ENCODE measurements at places on chromosomes 1 and 21.

GRCh38 chr1:110307239-110307974 is 31.8 kb upstream of the RBM15 start:
- no peak for DNase-seq

DNA sequence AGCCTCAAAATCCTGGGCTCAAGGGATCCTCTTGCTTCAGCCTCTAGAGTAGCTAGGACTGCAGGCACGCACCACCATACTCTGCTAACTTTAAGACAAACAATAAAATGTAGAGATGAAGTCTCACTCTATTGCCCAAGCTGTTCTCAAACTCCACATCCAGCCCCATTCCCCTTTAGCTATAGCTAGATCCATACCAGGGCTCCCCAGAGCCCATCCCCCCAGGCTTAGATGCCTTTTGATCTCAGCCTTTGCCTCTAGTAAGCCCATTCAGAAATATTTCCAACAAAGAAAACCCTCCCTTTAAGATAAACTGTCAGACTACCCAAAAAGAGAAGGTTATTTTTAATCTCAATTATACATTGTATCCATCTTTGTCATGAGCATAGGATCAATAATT is 325.4 kb downstream of the CHRM3 start:
- DNase-seq, result no peak

GRCh38 chr1:64043976-64044375 is 159.4 kb upstream of the UBE2U start:
- no peak for DNase-seq

DNA sequence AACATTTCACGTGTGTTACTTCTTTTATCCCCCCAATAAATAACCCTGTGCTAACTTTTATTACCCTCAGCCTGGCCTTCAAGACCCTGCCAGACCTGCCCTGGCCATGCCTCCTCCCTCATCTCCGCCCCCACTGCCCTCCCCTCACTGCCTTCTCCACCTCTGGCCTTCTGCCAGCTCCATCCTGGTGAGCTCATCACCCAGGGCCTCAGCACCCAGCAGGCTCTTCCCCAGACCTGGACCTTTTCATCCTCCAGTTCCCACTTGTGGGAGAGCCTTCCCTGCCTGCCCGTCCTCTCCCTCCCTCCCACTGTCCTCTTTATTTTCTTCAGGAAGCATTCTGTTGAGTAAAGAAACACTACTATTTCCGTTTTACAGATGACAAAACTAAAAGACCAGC is 72.0 kb downstream of the SLC66A1 start:
- DNase-seq, result no peak

- no peak for DNase-seq
These were observed 7.4 kb upstream of the HAO2 start for GRCh38 chr1:119361205-119361604.

DNA sequence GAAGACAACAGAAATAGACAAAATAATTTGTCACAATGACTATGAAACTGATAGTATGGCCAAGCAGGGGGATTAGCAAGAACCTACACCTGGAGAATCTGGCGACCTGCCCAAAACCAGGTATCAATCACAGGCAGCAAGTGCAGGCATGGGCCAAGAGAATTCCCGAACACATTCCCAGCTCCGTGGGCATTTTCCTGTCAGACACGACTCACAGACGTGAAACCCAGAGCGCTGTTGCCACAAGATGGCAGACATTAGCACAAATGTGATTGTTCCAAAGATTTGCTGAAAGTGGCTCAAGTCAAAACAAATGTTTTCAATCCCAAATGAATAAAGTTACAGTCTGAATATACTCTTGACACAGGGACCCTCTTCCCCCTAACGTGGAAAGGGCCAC is 36.8 kb downstream of the HLCS start:
- DNase-seq, result no peak

GRCh38 chr1:231865331-231865730 is 238.7 kb downstream of the DISC1 start:
- no peak for DNase-seq

- DNase-seq, result no peak
These were observed 105.9 kb downstream of the GPATCH2 start for GRCh38 chr1:217524787-217525520.

DNA sequence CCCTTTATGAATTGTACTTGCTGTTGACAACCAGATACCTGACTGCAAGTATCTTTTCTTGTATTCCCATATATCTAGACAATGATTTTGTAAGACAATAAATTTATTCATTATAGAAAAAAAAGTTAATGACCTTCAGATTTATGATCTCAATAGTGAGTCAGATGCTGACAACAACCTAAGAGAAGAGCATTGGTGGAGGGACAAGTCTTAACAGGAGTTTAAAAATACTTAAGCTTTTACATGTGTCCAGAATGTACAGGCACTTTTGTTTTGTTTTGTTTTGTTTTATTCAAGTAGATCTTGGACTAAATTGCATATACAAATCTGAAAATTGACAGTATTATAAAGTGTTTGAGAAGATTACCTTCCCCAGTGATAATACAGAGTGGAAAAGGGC is 1544.6 kb upstream of the B3GALT2 start:
- no peak for DNase-seq

GRCh38 chr21:46596201-46596600 is 8.7 kb downstream of the S100B start:
- no peak for DNase-seq

DNA sequence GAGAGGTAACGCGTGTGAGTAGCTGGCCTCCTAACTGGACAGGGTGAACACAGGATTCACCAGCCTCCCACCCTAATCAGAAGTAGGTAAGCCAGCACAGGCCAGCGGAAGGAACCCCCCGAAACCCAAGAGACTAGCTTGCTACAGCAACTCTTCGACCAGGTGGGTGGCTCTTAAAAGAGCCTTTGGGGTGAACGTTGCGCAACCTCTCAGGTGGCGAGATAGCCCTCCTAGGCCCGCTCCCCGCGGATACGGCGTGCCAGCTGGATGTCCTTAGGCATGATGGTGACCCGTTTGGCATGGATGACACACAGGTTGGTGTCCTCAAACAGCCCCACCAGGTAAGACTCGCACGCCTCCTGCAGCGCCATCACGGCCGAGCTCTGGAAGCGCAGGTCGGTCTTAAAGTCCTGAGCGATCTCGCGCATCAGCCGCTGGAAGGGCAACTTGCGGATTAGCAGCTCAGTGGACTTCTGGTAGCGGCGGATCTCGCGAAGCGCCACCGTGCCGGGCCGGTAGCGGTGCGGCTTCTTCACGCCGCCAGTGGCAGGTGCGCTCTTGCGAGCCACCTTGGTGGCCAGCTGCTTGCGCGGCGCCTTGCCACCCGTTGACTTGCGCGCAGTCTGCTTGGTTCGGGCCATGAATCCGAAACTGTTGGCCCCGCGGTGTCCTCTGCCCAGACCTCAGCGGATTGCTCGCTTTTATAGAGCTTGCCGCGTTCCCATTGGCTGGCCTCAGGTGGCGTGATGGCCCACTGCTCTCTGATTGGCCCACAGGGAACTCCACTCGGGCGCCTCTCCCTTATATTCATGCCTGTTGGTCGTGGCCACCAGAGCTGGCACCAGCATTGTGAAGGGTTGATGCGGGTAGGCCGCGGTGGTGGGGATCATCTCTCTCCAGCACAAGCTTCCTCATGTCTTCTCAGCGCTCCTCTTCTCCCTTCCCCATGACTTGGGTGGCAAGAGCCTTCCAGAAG is 8.3 kb upstream of the TRIM17 start:
- DNase-seq, result no peak

GRCh38 chr1:2645776-2646175 is 13.0 kb upstream of the MMEL1 start:
- no peak for DNase-seq

DNA sequence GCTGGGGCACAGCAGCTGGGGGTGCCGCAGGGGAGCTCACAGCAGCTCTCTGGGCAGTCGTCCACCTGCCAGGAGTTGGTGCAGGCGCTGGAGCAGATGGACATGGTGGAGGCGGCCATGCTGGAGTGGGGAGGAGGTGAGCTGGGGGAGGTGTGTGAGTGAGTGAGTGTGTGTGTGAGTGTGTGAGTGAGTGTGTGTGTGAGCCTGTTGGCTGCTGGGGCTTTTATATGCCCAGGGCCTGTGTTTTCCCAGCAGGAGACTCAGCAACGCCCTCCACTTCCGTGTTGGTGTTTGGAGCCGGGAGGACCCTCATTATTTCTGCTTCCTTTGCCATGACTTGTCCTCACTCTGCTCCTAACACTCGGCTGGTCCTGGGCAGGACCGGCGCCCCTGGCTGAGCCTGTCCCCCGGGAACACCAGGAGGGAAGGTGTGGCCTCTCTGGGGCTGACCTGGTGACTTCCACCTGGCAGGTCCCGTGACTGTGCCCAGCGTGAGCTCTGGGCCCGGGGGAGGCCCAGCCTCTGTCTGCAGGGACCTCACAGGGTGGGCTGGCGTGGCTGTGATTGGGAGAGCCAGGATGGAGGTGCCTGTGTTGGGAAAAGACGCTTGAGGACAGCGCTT is at the start of gene KRTAP10-2:
Gene KRTAP10-2 (minus strand): TSS at position 166 of the 622 bp plus-strand sequence. CDS start 47 bp downstream, at position 119.
- no peak for DNase-seq

DNA sequence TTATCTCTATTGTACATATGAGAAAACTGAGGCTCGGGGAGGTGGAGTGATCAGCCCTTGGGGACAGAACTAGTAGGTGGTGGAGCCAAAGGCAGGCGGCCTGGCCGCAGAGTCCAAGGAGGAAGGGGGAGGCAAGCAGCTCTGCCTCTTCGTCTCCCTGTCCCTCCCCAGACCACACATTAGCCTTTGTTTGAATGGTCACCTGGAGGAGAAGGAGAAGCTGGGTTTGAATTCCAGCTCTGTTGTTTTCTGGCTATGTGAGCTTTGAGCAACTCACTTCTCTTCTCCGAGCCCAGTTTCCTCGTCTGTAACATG is 21.4 kb upstream of the LAPTM5 start:
- no peak for DNase-seq

DNA sequence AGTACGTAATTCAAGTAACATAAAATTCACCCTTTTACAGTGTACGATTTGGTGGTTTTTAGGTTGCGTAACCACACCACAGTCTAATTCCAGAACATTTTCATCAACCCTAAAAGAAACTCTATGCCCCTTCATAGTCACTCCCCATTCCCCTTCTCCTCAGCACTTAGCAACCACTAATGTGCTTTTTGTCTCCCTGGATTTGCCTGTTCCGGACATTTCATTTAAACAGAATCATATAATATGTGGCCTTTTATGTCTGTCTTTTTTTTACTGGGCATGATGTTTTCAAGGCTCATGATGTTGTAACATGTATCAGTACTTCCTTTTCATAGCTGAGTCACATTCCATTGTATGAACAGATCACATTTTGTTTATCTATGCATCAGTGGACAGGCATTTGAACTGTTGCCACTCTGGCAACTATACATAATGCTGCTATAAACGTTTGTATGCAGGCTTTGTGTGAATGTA is 20.8 kb downstream of the OBSCN start:
- DNase-seq, result no peak

DNA sequence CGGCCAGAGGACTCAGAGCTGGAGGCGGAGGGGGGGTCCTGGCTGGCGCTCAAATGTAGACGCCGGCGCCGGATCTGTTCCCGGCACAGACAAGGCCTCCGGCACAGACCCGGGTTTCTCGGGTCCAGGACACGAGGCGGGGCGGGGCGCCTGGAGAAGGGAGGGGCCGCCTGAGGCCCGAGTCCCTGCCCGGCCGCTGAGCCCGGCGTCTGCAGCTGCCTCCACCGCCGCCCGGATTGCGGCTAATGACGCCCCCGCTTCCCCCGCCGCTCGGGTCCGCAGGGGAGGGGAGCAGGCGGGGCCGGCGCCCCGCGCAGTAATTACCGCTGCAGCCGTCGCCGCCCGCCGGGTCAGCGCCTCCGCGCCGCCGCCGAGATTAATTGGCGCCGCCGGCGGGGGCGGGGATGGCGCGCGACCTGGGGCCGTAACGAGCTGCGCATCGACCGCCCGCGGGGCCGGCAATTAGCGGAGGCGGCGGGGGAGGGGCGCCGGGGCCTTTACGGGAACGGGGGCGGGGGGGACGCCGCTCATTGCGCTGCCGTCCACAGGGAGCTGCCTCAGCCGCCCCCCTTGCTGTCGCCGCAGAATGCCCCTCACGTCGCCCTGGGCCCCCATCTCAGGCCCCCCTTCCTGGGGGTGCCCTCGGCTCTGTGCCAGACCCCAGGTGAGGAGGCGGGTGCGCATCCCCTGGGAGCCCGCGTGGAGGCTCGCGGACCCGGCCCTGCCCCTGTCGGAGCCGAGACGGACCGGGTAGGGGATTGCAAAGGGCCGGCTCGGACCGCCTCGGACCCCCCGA is 17.3 kb downstream of the NOC2L start:
- DNase-seq, result no peak

- no peak for DNase-seq
These were observed 41.7 kb downstream of the ILDR2 start for GRCh38 chr1:166933633-166934032.

DNA sequence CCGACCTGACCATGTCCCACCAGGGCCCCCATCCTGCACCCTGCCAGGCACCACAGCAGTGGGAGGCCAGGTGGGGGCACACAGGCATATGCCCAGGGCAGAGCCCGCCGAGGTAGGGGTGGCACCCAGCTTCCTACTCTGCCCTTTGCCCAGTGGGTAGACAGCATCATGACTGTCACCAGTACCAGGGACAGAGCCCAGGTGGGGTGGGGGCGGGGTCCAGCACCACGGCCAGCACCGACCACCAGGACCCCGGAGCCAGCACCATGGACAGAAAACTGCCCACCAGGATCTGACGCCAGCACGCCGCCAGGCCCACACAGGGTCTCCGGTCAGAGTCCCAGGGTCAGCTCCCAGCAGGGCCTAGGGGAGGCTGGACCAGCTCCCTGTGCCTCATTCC is 3.8 kb downstream of the TAS1R3 start:
- DNase-seq, result no peak

DNA sequence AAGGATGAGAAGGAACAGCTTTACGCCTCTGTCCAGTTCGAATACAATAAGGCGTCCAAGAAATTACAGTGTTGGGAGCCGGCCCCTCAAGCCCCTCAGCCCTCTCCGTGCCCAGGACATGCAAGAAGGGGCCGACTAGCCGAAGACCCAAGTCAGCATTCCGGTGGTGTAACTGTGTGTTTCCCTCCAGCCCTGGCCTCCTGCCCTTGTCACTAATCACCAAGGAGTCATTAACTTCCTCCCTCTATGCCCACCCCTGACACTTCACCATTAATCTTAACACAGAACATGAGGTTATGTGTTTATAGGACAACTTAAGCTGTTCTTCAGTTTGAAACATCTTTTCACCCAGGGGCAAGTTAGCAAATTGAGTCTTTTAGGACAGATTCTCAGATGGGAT is 16.4 kb upstream of the C4BPB start:
- no peak for DNase-seq

- DNase-seq, result no peak
These were observed 287.0 kb upstream of the ESRRG start for GRCh38 chr1:217010253-217010652.

DNA sequence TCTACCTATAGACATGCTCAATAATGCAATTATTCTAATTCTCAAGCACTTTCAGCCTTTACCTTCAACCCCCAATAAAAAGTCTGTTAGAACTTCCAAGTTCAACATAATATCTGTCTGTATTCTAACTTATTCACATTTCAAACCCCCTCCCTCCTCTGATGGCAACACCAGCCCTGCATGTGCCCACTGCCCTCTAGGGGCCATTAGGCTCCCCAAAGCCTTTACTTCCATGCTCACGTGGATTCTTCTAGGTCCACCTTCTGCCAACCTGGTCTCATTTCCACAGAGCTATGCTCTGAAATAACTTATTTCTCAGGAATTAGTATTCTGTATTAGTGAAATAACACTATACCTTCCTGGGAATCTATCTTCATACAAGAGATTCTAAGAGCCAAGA is 22.2 kb upstream of the KPRP start:
- DNase-seq, result no peak
